ENCODE measurements at places on chromosomes 2 and 18.

GRCh38 chr18:13216711-13217465, 1.7 kb upstream of the LDLRAD4 start:
- DNase-seq = no peak

GRCh38 chr2:40218679-40219078, 233.2 kb downstream of the SLC8A1 start:
- DNase-seq = no peak

DNA sequence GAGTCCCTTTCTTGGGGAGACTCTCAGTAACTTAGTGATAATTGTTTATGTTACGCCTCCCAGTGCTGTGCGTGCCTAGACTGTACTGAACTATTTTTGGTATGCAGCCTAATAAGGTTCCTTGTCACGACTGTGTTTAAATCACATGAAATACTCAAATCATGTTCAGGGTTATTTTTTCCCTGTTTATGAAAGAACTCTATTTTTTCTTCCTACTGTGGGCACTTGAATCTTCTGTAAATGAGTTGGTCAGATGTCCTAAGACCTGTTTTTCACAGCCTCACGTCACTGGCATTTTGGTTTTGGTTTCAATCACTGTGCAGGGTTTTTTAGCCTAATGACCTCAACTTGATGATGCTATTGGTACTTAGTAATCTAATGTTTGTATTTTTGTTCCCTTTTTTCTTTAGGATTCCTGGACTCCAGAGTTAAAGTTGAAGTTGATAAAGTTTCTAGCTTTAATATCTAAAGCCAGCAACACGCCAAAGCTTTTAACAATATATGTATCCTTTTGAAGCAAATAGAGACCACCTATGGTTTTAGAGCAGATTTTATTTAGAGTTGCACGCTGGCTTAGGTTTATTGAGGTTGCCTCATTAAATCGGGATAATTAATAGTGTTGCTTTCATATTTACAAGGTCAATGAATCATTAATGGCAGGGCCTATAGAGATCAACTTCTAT, 24.0 kb downstream of the ARMC9 start:
- peak; percentile 66 for DNase-seq

DNA sequence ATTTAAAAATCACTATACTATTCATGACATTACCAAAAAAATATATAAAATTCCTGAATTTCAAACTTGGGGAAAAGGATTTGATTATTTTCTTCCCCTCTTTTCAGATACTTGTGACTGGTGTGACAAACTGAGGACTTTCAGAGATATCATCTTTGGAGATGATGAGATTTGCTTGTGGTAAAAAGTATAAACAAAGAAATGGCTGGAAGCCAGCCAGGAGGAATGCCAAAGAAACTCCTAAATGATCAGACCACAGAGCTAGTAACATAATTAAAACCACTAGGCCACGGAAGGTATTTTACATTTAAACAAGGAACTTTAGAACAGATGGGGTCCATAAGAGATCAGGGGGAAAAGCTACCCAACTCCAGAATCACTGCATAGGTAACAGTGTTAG, 58.7 kb downstream of the PIGN start:
- DNase-seq = peak; percentile 67

DNA sequence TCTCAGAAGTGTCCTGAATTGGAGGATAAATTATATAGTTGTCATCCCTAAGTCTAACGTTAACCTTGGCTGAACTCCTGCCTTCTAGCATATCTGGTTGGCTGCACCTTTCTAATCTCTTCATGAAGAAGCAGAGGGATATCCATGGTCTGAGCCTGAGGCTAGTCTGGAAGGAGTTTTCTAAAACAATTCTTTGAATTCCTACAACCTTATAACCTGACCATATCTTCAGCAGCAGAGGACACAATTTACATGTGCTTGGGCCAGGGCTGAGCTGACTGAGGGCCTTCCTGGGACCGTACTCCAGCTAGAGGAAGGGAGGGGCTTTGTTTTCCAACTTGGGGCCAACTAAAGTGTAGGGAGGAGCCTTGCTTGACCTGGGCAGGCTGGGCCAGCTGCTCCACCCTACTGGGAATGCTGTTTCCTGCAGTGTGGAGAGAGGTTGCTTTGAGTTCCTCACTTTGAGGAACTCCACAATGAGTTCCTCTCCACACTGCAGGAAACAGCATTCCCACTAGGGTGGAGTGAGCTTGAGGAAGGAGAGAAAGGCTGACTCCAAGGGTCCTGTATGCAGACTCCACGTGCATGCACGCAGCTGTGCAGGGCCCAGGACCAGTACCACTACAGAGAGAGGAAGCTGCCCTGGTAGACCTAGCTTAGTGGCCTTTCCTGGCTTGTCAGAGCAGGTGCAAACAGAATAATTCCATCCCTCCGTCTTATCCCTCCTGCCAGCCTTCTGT, 19.6 kb downstream of the CEP68 start:
- no peak for DNase-seq

DNA sequence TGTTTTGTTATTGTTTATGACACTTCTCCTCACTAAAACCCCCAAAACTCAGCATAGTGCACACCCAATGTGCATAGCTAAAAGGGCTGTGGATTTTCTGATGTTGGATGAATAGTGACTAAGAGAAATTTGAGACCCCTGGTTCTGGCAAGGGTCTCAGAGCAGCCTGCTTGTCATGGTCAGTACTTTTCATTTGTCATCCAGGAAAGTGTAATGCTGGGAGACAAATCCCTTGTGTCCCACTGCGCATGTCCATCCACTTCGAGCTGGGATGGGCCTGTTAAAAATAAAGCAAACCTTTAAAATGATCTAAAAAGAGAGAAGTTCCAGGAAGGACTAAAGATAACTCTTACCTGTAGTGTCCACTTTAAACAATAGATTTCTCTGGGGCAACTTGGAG, 46.9 kb upstream of the LYPD1 start:
- DNase-seq = no peak

GRCh38 chr2:239831861-239832489, 193.2 kb downstream of the NDUFA10 start:
- DNase-seq = no peak

DNA sequence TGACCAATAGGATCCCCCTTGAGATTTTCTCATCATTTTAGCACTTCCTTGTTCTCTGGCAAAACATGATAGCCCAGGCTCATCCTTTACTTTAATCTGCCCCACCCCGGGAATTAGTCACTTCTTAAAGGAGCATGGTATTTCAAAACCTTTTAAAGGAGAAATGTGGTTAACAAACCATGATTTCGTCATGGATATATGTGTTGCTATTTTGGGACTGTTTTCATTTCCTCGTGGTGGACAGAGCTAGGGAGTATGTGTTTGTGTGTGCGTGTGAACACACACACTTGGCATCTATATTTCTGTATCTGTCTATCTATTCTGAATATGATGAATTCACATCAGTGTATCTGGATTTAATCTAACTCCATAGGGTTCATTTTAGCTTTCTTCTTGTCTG, 128.1 kb downstream of the BIRC6 start:
- peak; percentile 90 for DNase-seq
